ENCODE measurements at places on chromosomes 2 and 18.

GRCh38 chr2:177726931-177727348 lies 334.4 kb downstream of the AGPS start:
- no peak for DNase-seq

DNA sequence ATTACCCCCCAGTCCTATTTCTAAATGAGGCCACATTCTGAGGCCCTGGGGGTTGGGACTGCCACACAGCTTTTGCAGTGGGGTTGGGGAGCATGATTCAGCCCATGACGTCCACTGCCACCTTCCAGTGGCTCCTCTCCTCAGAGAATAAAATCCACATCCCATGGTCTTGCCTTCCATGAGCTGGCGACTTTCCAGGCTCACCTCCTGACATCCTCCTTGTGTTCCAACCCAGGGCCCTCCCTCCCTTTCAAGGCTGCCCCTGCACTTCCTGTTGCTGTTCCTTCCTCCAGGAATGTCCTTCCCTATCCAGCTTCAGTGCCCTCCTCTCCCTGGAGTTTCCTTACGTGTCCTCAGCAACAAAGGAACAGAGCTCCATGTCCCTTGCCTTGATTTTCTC lies 187.3 kb upstream of the ID2 start:
- DNase-seq = no peak

GRCh38 chr18:34775461-34775860 lies 65.4 kb downstream of the DTNA start:
- no peak for DNase-seq

GRCh38 chr2:47272031-47272864 lies 117.1 kb upstream of the STPG4 start:
- peak; percentile 87 for DNase-seq

DNA sequence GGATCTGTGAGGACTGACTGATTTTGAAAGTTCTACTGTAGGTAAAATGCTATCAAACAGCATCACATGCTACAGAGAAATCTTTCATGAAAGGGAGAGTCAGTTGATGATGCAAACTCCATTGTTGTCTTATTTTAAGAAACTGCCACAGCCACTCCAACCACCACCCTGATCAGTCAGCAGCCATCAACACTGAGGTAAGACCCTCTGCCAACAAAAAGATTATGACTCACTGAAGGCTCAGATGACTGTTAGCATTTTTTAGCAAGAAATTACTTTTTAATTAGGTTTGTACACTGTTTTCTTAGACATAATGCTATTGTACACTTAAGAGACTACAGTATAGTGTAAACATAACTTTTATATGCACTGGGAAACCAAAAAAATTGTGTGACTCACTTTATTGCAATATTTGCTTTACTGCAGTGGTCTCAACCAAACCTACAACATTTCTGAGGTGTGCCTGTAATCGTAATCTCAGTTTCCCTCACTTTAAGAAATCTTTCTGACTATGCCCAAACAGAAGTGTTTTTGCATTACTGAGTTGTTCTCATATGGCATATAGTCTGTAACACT lies 42.8 kb downstream of the METTL8 start:
- no peak for DNase-seq

- DNase-seq = no peak
Measured at GRCh38 chr18:30982285-30982992, 60.1 kb downstream of the DSC3 start.

GRCh38 chr2:190982262-190983034 lies 31.5 kb downstream of the STAT1 start:
- DNase-seq = no peak

- no peak for DNase-seq
Measured at GRCh38 chr2:74707837-74708236, 53.8 kb downstream of the SEMA4F start.

- DNase-seq = no peak
Measured at GRCh38 chr2:42964439-42965083, 172.2 kb upstream of the HAAO start.

DNA sequence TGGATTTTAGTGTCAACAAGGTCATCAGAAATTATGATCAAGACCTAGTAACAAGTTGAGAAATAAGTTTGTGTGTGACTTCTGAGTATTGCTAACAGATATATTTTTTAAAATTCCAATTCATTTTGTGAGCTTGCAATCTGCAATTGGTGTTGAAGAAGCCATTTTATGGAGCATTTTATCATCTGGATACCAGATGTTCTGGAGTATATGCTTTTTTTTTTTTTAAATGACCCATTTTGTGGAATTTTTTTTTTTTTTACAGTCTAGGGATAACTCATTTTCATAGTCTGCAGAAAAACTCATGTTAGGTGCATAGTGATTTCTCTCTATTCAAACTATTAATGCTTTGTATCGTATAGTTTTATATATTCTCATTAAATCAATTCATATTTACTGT lies 12.6 kb downstream of the QPCT start:
- DNase-seq = no peak

GRCh38 chr2:134573085-134573370 lies 145.8 kb downstream of the TMEM163 start:
- DNase-seq = no peak

- no peak for DNase-seq
Measured at GRCh38 chr2:159095813-159096212, 127.4 kb downstream of the TANC1 start.

DNA sequence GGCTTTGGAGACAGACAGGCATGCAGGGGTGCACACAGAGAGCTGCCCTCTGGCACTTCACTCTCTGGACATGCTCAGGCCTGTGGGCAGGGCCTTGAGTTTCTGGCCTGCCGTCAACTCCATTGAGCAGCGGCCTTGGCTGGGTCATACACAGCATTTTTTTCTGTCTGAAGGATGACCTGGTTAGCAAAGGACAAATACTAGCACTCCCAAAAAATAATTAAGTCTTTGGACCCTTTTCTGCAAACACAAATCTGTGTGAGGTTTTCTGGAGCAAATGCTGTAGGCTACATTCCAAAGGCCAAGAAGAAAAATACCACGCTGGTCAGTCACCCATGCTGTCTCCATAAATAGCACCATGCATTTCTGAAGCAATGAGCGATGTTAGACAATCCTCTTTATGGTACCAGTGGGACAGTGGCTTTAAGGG lies 124.7 kb upstream of the CTAGE1 start:
- no peak for DNase-seq

GRCh38 chr2:215366440-215367032 lies 54.7 kb downstream of the ATIC start:
- no peak for DNase-seq

GRCh38 chr2:228673876-228674554 lies 492.5 kb upstream of the SPHKAP start:
- no peak for DNase-seq

DNA sequence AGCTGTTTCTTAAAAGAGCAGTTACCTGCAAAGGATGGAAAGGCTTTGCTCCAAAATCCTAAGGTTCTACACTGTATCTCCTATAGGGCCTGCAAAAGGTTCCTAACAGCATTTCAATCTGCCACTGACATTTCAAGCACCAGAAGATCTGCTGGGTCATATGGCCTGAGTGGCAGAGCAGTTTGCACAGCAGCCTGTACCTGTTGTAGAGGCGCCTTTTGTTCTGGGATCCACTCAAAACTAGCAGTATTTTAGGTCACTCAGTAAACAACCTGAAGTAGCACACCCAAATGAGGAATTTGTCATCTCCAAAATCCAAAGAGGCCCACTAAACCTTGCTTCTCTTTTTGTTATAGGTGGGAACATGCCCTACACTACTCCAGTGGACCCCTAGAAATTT lies 6.2 kb downstream of the FAM210A start:
- no peak for DNase-seq
